ENCODE measurements at places on chromosomes 11 and 22. TPM values are rescaled to one million over a fixed set of nuclear protein-coding genes. Genes with fewer than 3 reads are reported as not detected.

Gene SERPIND1
- 0.38 TPM for total RNA-seq

Gene FADS3
- 6.9 TPM for total RNA-seq

Gene TIMP3
- 69.4 TPM for total RNA-seq

Gene OR2AG2
- total RNA-seq: 0.13 TPM

Data from esophagus squamous epithelium (tissue), 5 donors.